Activated T-cell treated with anti-CD3 and anti-CD28 coated beads for 48 hours (primary cell): ENCODE measurements at places on chromosomes 5 and 9.

GRCh38 chr5:160486573-160486972, 64.9 kb downstream of the PTTG1 start:
- no peak for DNase-seq

DNA sequence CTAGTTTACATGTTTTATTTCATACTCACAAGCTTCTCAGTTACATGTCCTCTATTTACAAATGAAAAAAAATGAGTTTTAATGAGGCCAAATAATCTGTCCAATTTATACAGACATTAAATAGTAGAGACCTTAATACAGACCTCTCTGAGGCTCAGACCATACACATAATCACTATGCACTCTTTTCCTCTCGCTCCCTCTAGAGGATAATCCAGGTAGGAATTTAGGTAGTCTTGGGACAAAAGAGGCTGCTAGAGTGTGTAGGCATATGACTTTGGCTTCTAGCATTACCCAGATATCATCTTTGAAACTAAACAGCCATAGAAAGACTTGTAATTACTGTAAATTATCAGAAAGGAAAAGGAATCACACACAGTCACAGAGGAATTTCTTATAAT, 444.7 kb downstream of the HINT1 start:
- DNase-seq = no peak

GRCh38 chr5:73256862-73257261, 83.9 kb downstream of the TMEM174 start:
- DNase-seq = no peak

DNA sequence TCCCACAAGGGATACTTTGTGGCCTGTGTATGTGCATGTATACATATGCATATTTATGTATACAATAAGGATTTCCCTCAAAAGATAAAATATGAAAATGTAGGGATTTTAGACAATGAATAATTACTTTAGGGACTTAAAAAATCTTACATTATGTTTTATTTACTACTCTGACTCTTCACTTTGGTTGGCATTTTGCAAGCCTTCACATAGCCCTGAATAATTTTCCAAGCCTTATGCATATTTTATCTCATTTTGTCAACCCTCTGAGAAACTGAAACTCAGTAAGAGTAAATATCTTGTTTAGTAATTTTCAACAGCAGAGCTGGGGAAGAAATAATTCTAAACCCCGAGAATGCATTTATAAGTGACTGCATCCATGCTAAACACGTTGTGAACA, 153.0 kb upstream of the SLC24A2 start:
- DNase-seq = no peak

GRCh38 chr5:87899721-87900131, 368.9 kb downstream of the TMEM161B start:
- DNase-seq = no peak

DNA sequence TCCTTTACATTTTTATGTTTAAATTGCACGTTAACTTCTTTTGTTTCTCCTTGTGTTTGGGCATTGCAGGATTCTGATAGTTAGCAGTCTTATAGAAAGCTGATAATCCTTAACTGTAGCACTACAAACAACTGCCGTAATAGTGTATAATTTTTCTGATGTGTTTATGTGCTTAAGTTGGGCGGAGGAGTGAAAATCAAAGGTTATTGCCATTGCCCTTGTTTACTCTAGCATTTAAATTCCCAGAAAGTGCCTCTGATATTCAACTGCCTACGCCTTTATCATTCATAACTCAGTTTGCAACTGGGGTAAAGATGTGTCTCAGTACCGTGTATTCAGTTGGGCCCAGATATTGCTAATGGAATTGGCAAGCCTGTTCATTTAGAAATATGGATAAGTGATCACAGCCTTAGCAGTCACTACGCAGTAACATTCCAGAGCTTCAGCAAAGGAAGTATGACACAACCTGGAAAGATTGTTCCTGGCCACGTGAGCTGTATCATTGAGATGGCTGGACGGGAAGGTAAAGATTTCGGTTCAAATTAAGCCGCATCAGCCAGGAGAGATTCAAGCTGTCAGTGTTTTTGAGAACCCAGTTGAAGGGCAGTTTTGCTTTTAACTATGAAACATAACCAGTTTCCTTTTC, 28.1 kb upstream of the LRRTM2 start:
- DNase-seq = no peak
